ENCODE measurements at places on chromosomes 1 and 21.
A peak's percentile ranks its signal among the peaks of the same experiment; 100 is the strongest.

- no peak for DNase-seq
These were observed at the start of gene MYOCOS for GRCh38 chr1:171622152-171622462. Gene MYOCOS (plus strand): TSS chr1:171622243. CDS start chr1:171623884, 1,641 bp downstream.

- DNase-seq = no peak
These were observed 1256.9 kb downstream of the BRINP3 start for GRCh38 chr1:189220750-189221149.

- DNase-seq = no peak
These were observed 136.8 kb upstream of the USP25 start for GRCh38 chr21:15592957-15593356.

- DNase-seq = no peak
These were observed 132.0 kb downstream of the AKT3 start for GRCh38 chr1:243718022-243718421.

- DNase-seq = no peak
These were observed 1.2 kb upstream of the LUZP1 start for GRCh38 chr1:23169727-23170335.

- DNase-seq = no peak
These were observed 536.4 kb downstream of the DPYD start for GRCh38 chr1:97384294-97384968.

- DNase-seq = no peak
These were observed 115.7 kb downstream of the AKT3 start for GRCh38 chr1:243734308-243734695.

GRCh38 chr1:167748906-167749305 is 27.1 kb downstream of the MPZL1 start:
- DNase-seq = no peak

GRCh38 chr1:20100632-20101355 is 18.5 kb downstream of the PLA2G2D start:
- DNase-seq = peak; percentile 32

DNA sequence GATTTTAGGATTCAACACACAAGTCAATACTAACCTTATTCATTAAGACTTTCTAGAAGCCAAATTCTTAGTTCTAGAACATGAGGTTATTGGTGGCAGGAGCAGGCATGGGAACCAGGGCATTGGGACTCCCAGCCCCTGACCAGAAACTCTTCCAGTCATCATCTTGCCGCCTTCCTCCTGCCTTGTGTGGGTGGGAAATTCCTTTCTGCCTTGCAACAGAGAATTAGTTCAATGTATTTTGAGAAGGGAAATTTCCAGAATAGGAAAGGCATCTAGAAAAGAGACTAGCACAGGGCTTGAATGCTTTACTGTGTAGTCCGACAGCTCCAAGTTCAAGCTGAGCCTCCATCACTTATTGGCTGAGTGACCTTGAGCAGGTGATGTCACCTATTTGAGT is 8.7 kb downstream of the GRHL3 start:
- DNase-seq = no peak

GRCh38 chr1:119345398-119345797 is 23.2 kb upstream of the HAO2 start:
- no peak for DNase-seq

DNA sequence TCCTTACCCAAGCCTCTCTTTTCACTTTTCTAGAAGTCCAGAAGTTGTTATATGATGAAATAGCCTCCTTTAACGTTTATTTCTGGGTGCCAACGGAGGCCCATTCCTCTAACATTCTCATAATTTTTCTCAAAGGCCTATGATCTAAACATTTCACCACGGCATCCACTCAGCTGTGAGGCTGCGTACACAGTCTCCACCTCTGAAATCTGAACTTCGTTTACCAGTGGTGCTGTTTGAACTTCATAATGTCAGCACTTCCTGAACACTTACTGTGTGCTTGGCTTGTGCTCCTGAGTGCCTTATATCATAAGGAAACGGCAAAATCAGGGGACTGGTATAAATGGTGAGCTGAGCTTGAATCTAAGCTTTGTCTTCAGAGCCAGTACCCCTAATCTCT is 12.0 kb upstream of the RBP7 start:
- DNase-seq = no peak

DNA sequence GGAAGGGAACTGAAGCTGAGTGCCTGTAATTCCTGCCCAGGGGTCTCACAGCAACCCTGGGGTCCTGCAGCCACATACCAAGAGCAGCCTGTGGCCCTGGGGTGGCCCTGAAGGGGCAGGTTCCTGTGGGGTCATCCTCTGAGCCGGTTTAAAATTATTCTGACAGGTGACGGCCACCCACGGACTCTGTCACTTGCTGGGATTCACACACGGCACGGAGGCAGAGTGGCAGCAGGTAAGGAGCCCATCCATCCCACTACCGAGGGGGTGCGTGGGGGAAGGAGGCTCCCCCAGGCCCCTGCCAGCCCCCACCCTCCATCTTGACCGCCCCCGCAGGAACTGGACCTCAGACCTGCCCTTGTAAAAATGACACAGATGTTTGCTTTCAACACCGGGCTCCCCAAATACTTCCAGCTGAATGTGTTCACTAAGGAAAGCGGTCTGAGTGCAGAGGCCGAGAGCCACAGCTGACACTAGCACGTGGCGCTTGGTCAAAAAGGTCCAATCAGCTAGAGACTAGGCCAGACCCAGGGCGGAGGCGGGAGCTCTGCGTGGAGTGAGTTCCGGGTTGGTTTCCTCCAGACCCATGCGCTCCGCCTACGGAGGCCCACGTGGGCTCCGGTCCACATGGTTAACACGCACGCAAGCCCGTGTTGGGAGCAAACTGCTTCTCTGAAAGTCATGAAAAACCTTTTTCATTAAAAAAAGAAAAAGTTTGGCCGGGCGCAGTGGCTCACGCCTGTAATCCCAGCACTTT is 10.0 kb downstream of the YBEY start:
- no peak for DNase-seq

DNA sequence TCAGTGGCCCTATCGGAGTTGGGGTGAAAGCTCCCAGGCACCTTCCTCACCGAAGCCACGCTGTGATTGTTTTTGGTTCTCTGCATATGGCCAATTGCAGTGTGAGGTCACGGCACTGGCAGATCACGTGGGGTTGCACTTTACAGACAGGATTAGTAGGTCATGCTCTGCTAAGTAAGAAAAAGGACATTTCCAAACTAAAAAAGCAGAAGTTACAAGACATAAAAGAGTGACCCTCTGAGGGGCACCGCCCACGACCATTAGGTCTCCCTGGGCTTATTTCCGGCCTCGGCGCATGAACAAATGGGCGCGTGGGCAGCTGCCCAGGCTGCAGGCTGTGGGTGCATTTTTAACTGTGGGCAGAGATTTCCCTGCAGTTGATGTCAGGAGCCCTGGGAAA is 2.0 kb downstream of the CAPN9 start:
- no peak for DNase-seq

DNA sequence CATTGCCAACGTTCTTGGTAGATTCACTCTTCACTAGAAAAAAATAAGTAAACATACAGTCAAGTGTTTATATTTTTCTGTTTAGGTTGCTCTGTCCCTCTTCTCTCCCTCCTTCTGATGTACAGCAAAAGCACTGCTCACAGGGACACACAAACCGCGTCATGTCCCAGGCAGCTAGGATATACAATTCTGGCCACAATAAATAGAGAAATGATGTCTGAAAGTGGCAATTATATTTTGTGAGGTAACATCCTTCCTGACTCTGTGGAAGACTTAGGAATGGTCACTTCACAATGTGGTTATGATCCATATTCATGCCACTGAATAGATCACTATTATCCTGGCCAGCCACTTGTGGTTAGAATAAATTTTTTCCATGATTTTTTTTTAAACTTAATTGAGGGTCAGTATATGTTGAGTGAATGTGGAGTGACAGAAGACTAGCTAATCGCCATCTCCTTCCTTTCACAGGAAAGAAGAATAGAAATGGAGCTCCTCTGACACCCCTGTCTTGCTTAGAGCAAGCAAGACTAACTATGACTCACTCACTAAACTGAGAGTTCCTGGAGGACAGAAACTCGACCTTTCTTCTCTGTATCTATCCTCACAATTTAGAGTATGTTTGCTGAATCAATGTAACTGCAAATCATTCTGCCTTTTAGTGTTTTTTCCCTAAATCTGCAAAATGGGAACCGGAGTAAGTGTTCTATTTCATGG is 54.0 kb downstream of the ZNHIT6 start:
- no peak for DNase-seq

GRCh38 chr1:108114033-108114599 is 86.0 kb downstream of the SLC25A24 start:
- DNase-seq = no peak

- no peak for DNase-seq
These were observed 1.8 kb upstream of the TMEM52 start for GRCh38 chr1:1920608-1921458.
